ENCODE measurements at places on chromosomes 12 and 14.

- DNase-seq = no peak
- H3K4me1 ChIP-seq = peaks cover 25% of the 10 kb centered on the region
- H3K4me3 ChIP-seq = no peak overlapping the region
- H3K36me3 ChIP-seq = no peaks in the 10 kb centered on the region
- H3K27me3 ChIP-seq = no peaks in the 10 kb centered on the region
- H3K27ac ChIP-seq = no peak overlapping the region
Observed at GRCh38 chr14:57364659-57365450, 25.5 kb upstream of the NAA30 start.

GRCh38 chr12:104792570-104792969 is 165.5 kb downstream of the SLC41A2 start:
- no peaks in the 10 kb centered on the region for H3K36me3 ChIP-seq
- no peak for DNase-seq
- H3K27me3 ChIP-seq = no peaks in the 10 kb centered on the region
- no peak overlapping the region for H3K4me3 ChIP-seq

GRCh38 chr14:34742270-34743115 is 28.1 kb upstream of the CFL2 start:
- DNase-seq = no peak
- H3K27me3 ChIP-seq = no peaks in the 10 kb centered on the region
- H3K27ac ChIP-seq = peak overlapping the region; percentile 60
- H3K4me3 ChIP-seq = no peak overlapping the region
- no peaks in the 10 kb centered on the region for H3K36me3 ChIP-seq
- H3K4me1 ChIP-seq = peaks cover 38% of the 10 kb centered on the region

- no peaks in the 10 kb centered on the region for H3K27me3 ChIP-seq
- H3K27ac ChIP-seq = no peak overlapping the region
- H3K4me3 ChIP-seq = no peak overlapping the region
- peaks cover 6% of the 10 kb centered on the region for H3K36me3 ChIP-seq
- peaks cover 52% of the 10 kb centered on the region for H3K4me1 ChIP-seq
Observed at GRCh38 chr12:57135527-57136326, 7.4 kb downstream of the LRP1 start.

GRCh38 chr12:6274231-6275221 is 36.0 kb upstream of the PLEKHG6 start:
- H3K36me3 ChIP-seq = no peaks in the 10 kb centered on the region
- no peak overlapping the region for H3K27ac ChIP-seq
- no peak overlapping the region for H3K4me3 ChIP-seq
- DNase-seq = no peak

GRCh38 chr14:98940693-98941437 is 331.1 kb downstream of the BCL11B start:
- no peak overlapping the region for H3K4me3 ChIP-seq
- H3K27me3 ChIP-seq = no peaks in the 10 kb centered on the region
- no peak for DNase-seq

- no peaks in the 10 kb centered on the region for H3K27me3 ChIP-seq
- peaks cover 51% of the 10 kb centered on the region for H3K4me1 ChIP-seq
- H3K4me3 ChIP-seq = no peak overlapping the region
- peak overlapping the region; percentile 24 for H3K27ac ChIP-seq
- DNase-seq = no peak
- no peaks in the 10 kb centered on the region for H3K36me3 ChIP-seq
Observed at GRCh38 chr12:15632708-15633107, 156.5 kb downstream of the EPS8 start.

GRCh38 chr14:100138082-100138787 is 21.2 kb downstream of the DEGS2 start:
- peaks cover 6% of the 10 kb centered on the region for H3K4me1 ChIP-seq
- no peaks in the 10 kb centered on the region for H3K36me3 ChIP-seq
- H3K4me3 ChIP-seq = no peak overlapping the region
- DNase-seq = no peak
- H3K27me3 ChIP-seq = no peaks in the 10 kb centered on the region

- H3K27ac ChIP-seq = no peak overlapping the region
- no peak for DNase-seq
- peaks cover 12% of the 10 kb centered on the region for H3K4me1 ChIP-seq
- no peaks in the 10 kb centered on the region for H3K27me3 ChIP-seq
- no peak overlapping the region for H3K4me3 ChIP-seq
- H3K36me3 ChIP-seq = no peaks in the 10 kb centered on the region
Observed at GRCh38 chr12:47343684-47344567, 264.2 kb upstream of the AMIGO2 start.

- no peaks in the 10 kb centered on the region for H3K27me3 ChIP-seq
- DNase-seq = peak; percentile 67
- no peak overlapping the region for H3K4me3 ChIP-seq
- no peaks in the 10 kb centered on the region for H3K4me1 ChIP-seq
- H3K36me3 ChIP-seq = no peaks in the 10 kb centered on the region
Observed at GRCh38 chr12:48988030-48988649, 10.0 kb downstream of the WNT1 start.

GRCh38 chr12:93146263-93146939 is 217.3 kb upstream of the EEA1 start:
- H3K27me3 ChIP-seq = no peaks in the 10 kb centered on the region
- no peaks in the 10 kb centered on the region for H3K36me3 ChIP-seq
- H3K4me3 ChIP-seq = no peak overlapping the region

- no peak for DNase-seq
- H3K36me3 ChIP-seq = no peaks in the 10 kb centered on the region
- no peak overlapping the region for H3K4me3 ChIP-seq
- H3K27ac ChIP-seq = no peak overlapping the region
- no peaks in the 10 kb centered on the region for H3K27me3 ChIP-seq
Observed at GRCh38 chr12:131030472-131031328, 77.0 kb downstream of the ADGRD1 start.

- no peak for DNase-seq
- no peak overlapping the region for H3K4me3 ChIP-seq
- H3K4me1 ChIP-seq = peaks cover 33% of the 10 kb centered on the region
- no peaks in the 10 kb centered on the region for H3K27me3 ChIP-seq
- no peak overlapping the region for H3K27ac ChIP-seq
Observed at GRCh38 chr14:50670196-50670865, 2.2 kb upstream of the SAV1 start.

DNA sequence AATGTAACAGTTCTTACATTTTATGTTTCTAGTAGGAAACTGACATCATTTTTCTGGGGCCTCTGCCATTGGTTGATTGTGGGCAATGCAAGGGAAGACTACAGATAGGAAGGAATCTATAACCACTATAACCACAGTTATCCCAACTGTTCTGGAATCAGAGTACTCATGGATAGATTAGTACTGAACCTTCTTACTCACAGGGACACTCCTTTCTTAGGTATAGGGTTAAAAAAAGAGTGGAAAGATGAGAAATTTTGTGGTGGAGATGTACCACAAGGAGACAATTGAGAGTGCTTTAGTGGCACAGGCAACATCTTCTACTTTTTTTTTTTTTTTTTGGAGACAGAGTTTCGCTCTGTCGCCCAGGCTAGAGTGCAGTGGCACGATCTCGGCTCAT is 21.0 kb downstream of the TMEM116 start:
- no peak overlapping the region for H3K27ac ChIP-seq
- no peak for DNase-seq
- no peaks in the 10 kb centered on the region for H3K27me3 ChIP-seq
- H3K4me3 ChIP-seq = no peak overlapping the region
- no peaks in the 10 kb centered on the region for H3K36me3 ChIP-seq

DNA sequence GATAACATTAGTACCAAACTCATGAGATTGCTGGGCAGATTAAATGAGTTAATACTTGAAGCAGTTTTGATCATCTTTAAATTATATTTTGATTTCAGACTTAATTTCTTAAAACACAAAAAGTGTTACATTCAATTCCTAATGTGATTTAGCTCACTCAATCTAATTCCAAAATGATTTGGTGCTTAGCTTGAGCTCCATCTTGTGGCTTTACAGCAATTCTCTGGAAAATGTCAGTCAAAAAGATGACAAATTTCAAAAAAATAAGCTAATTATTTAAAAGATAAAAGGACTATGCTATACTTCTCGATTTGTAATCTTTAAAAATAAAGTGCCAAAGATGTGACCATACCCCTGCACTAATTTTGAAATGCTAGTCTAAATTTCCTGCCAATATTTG is 10.1 kb downstream of the LLPH start:
- H3K36me3 ChIP-seq = peaks cover 2% of the 10 kb centered on the region
- H3K4me1 ChIP-seq = no peaks in the 10 kb centered on the region
- H3K27ac ChIP-seq = no peak overlapping the region
- DNase-seq = no peak

GRCh38 chr14:33782923-33783322 is 168.0 kb downstream of the EGLN3 start:
- H3K36me3 ChIP-seq = no peaks in the 10 kb centered on the region
- no peak overlapping the region for H3K27ac ChIP-seq
- no peak for DNase-seq
- peaks cover 10% of the 10 kb centered on the region for H3K4me1 ChIP-seq

DNA sequence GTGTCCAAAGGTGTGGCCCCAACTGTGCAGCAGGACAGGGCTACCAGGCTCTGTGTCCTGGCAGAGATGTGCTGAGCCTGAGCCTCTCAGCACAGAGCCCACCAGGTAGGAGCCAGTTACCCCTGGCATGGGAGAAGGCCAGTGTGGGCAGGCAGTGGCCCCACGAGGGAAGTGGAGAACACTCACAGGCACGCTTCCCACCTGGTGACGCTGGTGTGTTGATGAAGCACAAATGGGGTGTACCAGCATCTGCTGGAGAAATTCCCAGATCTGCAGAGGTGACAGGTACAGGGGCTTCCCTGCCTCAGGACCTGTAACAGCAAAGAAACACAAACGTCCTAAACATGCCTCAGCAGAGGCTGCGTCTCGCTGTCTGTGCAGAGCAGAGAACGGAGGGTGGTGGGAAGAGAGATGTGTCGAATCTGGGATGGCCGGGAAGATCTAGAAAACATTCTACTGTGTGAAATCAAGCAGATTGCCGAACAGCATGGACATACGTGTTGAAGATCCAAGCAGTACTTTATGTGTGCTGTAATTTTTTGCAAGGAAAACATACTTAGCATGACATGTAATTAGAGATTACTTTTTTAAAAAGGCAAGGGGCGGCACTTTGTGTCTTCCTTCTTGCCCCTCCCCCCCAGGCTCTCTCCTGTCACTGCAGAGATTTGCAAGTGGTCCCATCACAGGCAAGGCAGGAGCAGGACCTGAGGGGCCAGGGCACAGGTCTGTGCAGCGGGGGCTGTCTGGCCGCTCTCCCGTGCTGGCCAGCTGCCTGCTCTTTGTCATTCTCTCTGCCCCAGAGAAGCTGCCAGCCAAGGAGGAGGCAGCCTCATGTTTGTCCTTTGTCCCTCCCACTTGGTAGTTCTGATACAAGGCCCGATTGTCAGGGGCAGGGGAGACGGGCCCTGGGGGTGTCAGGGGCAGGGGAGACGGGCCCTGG is 17.3 kb downstream of the HIP1R start:
- no peaks in the 10 kb centered on the region for H3K27me3 ChIP-seq
- H3K27ac ChIP-seq = no peak overlapping the region
- no peaks in the 10 kb centered on the region for H3K36me3 ChIP-seq
- DNase-seq = no peak

DNA sequence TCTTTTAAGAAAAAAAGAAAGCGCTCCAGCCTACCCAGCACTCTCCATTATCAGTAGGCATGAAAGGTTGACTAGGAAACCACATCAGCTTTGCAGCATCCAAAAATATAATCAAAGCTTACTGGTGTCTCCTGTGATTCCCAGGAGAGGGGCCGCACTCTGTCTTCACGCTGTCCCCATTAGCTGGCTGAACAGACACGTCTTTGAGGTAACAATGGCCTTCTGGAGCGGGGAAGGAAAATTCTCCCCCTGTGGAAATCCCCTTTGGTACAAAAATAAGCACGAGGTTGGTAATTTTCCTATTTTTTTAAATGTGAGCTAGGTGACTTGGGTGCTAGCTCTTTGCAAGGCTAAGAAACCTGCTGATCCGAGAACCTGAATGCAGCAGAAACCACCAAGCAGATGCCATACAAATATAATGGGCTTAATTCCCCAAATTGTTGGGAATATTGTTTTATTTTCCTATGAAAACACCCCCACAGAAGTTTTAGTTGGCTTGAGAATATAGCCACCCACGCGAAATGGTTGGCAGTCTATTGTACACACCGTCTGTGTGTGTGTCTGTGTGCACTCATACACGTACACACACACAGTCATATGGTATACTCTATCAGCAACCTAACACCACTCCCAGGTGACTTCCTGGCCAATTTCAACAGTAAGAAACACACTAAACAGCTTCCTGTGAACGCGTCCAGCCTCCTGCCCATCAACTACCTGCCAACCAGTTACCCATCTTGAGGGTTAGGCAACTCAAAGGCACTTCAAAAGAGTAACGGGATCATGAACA is 71.2 kb downstream of the KSR2 start:
- H3K27ac ChIP-seq = no peak overlapping the region
- H3K36me3 ChIP-seq = no peaks in the 10 kb centered on the region
- no peaks in the 10 kb centered on the region for H3K27me3 ChIP-seq
- no peaks in the 10 kb centered on the region for H3K4me1 ChIP-seq
- H3K4me3 ChIP-seq = no peak overlapping the region

DNA sequence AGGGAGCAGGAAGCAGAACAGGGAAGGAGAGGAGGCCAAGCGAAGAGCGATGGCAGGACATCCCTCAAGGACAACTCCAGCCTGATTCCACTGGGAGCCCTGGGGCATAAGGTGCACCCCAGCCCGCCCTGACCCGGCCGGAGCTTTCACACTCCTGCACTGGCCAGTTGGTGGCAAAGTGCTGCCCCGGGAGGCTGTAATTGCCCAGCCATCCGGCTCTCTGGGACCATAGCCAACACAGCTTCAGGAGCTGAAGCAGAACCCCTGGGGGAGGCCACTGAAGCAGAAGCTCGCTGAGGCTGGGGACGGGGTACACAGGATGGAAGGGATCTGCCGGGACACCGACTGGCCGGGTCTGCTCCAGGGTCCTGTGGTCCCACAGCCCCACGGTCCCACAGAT is 41.9 kb upstream of the BEGAIN start:
- peaks cover 1% of the 10 kb centered on the region for H3K27me3 ChIP-seq
- H3K4me3 ChIP-seq = no peak overlapping the region
- H3K4me1 ChIP-seq = no peaks in the 10 kb centered on the region
- DNase-seq = no peak
- H3K27ac ChIP-seq = no peak overlapping the region
- H3K36me3 ChIP-seq = no peaks in the 10 kb centered on the region

GRCh38 chr12:77837876-77838291 is 7.2 kb downstream of the NAV3 start:
- DNase-seq = no peak
- H3K36me3 ChIP-seq = no peaks in the 10 kb centered on the region
- H3K4me1 ChIP-seq = no peaks in the 10 kb centered on the region
- no peaks in the 10 kb centered on the region for H3K27me3 ChIP-seq
- H3K4me3 ChIP-seq = no peak overlapping the region

- H3K36me3 ChIP-seq = no peaks in the 10 kb centered on the region
- H3K27ac ChIP-seq = no peak overlapping the region
- no peak overlapping the region for H3K4me3 ChIP-seq
Observed at GRCh38 chr14:97458661-97459579, 661.7 kb downstream of the VRK1 start.

Data from Caco-2 (cell line).